ENCODE measurements at places on chromosomes 5 and 9.

DNA sequence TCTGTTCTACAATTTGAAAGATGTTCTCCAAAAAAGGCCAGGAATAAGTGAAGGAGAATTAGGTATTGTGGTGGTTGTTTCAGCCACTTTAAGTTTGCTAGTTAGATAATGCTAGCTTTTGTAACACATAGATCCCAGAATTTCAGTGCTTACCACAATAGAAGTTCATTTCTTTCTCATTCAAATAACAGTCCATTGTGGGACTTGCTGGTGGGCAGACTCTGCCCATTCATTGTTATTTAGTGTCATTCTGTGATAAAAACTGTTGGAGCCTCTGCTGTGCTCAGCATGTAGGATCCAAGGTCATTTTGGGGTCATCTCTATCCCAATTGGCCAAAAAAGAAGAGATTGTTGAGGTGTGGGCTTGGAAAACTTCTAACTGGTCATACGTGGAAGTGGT is 106.8 kb downstream of the CCDC192 start:
- DNase-seq = no peak

DNA sequence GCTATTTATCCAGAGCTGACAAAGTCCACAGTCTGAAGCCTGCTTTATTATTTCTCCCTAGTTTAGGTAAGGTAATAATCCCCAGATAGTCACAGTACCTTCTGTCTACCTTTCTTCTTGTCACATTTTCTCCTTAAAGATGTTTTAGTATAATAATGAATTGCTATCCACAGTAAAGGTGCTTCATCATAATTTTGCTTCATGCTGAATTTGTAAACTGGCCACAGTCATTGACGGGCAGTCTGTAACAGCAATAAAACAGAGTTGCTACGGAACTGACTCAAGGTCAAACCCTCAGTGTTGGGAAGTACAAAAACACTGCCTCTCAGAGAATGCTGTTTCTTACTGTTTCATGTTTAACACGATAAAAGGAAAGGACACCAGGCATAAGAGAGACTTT is 195.7 kb downstream of the ZNF608 start:
- no peak for DNase-seq

- no peak for DNase-seq
Measured at GRCh38 chr5:52255308-52255707, 532.4 kb upstream of the ITGA1 start.

DNA sequence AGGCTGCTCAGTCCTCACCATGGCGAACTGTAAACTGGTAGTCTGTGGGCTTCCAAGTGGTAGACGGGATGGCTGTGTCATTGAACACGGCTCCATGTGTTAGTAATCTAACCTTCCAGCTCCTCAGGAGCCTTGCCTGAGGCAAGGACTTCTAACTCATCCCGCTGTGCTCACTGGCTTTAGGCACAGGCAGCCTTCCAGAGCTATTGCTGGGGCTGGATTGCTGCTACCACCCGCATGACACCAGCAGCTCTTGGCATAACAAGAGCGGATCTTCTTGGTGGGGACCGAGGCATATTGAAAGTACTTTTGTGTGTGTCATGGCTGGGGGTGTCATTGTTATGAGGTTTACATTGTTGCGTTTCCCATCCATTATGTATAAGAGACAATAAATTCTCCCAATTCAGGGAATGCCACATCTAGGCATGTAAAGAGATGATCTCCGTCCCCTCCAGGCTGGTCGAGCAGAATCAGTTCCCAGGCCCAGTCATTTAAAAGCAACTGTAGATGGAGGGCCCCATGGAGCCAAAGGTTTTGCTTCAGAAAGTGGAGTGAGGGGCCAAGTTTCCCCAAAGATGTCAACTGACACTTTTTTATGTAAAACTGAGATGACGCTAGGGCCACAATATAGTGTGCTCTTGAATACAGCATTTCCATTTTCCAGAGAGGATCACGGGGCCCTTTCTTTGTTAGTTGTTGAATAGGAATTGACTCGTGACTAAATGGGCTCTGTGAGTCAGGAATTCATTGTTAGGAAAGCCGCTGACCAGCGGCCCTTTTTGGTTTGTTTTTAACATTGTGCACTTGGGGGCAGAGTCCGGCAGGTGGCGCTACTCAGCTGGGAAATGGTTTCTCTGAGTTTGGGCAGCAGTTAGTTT is 759.5 kb downstream of the TAF11L14 start:
- DNase-seq = peak; percentile 1

DNA sequence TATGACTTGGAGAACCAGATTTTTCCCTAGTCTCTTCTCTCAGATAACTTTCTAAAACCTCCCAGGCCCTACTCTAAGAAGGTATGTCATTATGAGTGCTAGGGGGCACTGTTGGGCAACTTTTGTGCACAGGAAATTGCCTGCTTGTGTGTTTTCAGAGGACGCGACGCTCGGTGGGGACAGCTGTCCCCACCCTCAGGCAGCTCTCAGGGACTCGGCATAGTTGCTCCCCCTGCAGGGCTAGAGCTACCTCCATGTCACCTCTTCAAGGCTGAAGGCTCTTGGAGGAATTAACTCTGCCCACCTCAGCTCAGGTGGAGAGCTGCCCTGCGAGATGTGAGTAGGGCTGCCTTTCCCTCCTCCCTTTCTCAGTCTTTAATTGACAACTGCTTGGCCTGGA is 10.2 kb upstream of the TIFAB start:
- DNase-seq = no peak

DNA sequence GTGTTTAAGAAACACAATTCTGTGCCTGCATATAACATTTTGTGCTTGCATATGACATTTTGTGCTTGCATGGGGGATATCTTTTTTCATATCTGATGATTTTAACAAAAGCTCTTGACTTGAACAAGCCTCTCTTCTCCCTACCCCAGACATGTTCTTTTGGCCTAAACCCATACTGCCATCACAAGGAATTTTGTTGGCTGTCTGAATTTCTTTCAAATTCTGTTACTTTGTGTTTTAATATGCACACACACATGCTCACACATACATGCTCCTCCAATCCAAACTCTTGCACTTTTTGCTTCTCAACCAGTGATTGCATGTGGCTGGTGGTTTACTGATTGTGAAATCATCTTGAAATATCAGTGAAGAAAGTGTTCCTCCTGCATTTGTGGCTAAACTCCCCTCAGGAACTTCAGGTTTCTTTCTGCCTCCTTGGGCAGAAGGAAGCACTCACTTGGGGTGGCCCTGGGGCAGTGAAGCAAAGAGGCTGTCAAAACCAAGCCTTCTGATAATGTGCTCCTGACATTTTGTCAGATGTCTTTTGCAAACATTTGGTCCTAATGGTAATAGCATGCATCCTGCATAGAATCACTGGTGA is 377.2 kb upstream of the KLF4 start:
- no peak for DNase-seq

DNA sequence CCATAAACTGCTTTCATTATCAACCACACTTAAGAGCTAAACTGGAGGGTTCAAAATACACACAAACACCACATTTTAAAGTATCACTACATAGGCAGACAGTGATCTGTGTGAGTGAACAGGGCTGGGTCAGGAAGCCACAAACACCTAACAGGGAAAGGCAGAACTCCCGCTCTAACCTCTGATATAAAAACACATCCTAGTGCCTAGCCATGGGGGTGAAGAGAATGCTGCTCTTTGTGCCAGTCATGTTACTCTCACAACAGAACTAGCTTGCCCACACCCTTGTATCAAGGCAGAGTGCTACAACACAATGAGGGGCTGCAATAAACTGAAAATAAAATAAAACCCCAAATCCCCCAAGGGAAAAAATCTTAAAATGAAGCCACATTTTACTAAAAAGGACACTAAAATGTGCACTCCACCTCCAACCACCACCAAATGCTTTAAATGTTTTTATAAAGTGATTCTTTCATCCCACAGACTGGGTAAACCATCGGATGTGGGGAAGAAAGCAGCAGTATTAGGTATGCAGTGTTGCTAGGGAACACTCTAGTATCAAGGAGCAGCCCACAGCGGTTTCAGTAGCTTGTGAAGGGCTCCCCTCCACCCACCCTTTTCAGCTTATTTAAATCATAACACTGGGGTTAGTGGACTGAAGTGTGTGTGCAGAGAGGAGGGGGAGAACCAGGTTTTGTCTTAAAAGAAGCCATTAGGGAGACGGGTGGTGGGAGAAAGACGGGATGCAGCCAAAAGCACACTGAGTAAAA is 64.5 kb downstream of the TMEM161B start:
- DNase-seq = peak; percentile 9

GRCh38 chr9:131423171-131423581 is 29.3 kb downstream of the PRRC2B start:
- no peak for DNase-seq

- no peak for DNase-seq
Measured at GRCh38 chr9:7375013-7375511, 424.5 kb downstream of the DMAC1 start.

GRCh38 chr5:142512043-142513042 is 173.5 kb downstream of the FGF1 start:
- DNase-seq = no peak

DNA sequence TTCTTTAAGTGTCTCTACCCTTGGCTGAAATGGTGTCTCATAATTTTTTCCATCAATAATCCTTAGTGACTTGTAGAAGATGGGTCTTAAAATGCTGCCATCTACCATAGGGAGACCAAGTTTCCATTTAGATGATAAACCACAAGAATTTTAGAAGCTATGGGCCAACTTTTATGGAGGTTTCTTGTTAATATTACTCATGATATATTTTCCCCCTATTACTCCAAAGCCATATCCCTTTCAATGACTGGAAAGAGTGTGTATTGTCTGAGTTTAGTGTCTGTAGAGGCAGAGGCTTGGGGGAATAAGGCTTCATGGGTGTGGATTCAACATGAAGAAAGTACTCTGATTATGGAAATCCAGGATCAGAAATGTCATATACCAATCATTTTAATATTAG is 507.3 kb upstream of the TNC start:
- no peak for DNase-seq

- no peak for DNase-seq
Measured at GRCh38 chr9:111720174-111720573, 58.8 kb downstream of the GNG10 start.

DNA sequence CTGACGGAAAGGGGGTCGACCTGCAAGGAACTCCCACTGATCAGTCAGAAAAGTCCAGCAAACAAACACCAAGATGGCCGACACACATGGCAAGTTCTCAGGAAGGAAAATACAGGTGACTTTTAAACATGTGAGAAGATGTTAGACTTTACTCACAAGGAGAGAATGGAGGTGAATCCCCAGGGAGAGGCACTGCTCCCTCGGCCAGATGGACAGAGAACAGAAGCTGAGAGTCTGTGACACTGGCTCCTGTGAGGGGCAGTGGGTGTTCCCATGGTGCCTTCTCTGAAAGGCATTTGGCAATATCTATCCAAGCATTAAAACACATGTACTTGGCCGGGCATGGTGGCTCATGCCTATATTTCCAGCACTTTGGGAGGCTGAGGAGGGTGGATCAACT is 22.8 kb downstream of the COL5A1 start:
- no peak for DNase-seq

DNA sequence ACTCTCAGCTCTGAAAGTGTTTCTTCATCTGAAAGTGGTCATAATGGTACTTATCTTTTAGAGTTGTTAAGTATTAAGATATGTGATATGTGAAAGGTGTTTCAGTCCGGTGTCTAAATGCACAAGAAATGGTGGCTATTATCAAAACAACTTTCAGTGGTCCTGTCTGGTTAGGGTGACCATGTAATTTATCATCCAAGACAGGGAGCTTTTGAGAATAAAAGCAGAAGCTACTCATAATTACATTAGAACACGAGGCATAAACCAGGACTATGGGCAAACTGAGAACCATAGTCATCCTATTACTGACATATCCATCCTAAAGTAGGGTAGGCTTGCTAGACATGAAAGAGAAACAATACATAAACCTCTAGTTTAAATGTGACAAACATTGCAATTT is 418.1 kb upstream of the SEMA6A start:
- no peak for DNase-seq

- DNase-seq = no peak
Measured at GRCh38 chr9:133874060-133874657, 118.0 kb downstream of the VAV2 start.

DNA sequence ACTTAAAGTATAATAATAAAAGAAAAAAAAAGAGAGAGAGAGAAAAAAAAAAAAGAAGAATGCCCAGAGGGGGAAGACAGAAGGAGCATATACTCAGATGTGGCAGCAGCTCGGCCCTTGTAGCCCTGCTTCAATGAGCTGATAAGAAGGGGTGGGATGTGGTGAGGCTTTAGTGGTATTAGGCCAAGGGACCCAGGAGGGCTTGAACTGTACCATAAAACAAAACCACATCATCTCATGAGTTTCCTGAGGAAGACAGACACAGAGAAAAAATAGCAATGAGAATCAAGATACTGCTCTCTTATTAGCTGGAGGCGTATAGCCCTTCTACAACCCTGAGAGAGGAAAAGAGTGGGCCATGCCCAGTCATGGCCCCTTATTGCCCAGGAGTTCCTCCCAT is 72.8 kb downstream of the SLC1A1 start:
- DNase-seq = no peak

DNA sequence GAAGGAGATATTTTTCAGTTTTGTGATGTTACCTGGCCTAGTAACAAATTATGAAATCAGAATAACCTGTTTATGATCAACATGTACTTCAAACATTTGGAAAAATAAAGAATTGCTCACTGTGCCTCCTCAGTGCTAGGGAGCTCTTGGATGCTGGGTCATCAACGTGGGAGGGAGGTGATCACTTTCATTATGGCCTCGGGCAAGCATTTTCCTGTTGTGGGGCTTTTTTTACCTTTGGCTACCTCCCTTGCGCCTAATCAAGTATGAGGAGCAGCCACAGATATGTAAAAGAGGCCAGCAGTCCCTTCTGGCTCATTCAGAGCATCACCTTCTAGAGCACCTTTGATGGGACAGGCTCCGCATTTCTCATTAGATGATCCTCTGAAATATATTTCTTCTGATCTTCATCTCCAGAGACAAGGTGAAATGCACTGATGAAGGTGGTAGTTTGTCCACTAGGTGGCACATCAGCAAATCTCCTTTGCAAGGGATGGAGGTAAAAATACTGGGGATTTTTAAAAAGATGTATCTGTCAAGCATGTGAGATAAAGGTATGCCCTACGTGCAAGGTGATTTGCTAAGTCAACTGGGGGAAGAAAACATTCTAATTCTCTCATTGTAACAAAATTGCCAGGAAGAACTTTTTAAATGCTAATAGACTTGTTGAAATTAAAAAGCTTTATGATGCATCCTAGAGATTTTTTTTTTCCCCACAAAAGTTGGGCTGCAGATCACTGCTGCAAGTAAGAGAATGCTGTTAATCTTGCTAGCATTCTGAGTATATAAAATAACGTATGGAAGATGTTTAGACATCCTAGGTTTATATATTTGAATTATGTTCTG is 218.2 kb downstream of the MAST4 start:
- no peak for DNase-seq

DNA sequence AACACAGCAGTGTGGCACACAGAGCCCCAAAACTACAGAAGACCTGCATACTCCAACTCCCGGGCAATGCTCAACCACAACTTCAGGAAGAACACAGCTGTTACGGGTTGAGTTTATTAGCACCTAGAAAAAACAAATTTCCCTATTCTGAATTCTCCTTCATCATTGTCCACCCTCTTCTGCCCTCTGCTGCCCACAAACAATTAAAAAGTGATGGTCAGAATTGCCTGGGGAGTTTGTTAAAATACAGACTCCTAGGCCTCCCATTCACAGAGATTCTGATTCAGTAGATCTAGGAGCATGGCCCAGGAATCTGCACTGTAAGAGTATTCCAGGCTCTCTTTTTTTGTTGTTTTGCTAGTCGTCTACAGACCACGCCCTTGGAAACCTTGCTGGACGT is 310.6 kb downstream of the NDUFS4 start:
- DNase-seq = no peak

Data from stimulated activated CD8-positive, alpha-beta memory T cell treated with anti-CD3 and anti-CD28 coated beads, Interleukin-4, amount 100 ng/mL, for 1 hour (primary cell).